ENCODE measurements at places on chromosomes 1 and 21. TPM values are rescaled to one million over a fixed set of nuclear protein-coding genes. Genes with fewer than 3 reads are reported as not detected.

- H3K4me3 ChIP-seq, result no peak overlapping the region
- no peaks in the 10 kb centered on the region for H3K27me3 ChIP-seq
- no peak for DNase-seq
- H3K36me3 ChIP-seq, result no peaks in the 10 kb centered on the region
- H3K27ac ChIP-seq, result no peak overlapping the region
Measured at GRCh38 chr1:246297279-246298265, 209.5 kb downstream of the SMYD3 start.

DNA sequence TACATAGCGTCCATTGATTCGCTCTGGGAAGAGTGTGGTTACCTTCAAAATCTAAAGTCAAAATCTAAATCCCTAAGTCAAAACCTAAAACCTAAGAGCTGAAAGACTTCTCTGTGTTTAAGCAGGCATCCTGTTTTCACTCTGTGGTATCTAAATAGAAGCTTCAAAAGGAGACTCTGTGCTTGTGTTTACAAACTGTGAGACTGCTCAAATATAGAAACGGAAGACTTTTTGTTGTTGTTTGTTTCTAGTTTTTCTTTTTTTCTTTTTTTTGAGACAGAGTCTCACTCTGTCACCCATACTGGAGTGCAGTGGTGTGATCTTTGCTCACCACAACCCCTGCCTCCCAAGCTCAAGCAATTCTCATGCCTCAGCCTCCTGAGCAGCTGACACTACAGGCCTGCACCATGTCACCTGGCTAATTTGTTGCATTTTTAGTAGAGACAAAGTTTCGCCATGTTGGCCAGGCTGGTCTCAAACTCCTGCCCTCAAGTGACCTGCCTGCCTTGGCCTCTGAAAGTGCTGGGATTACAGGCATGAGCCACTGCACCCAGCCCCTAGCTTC lies 425.9 kb downstream of the SMYD3 start:
- no peaks in the 10 kb centered on the region for H3K27me3 ChIP-seq
- H3K27ac ChIP-seq, result no peak overlapping the region
- H3K4me3 ChIP-seq, result no peak overlapping the region
- no peaks in the 10 kb centered on the region for H3K36me3 ChIP-seq
- H3K4me1 ChIP-seq, result peaks cover 4% of the 10 kb centered on the region
- DNase-seq, result no peak

GRCh38 chr1:69913977-69914376 lies 291.4 kb downstream of the LRRC40 start:
- no peaks in the 10 kb centered on the region for H3K36me3 ChIP-seq
- H3K4me1 ChIP-seq, result no peaks in the 10 kb centered on the region
- no peak overlapping the region for H3K27ac ChIP-seq

GRCh38 chr21:36097427-36098181 lies 27.8 kb downstream of the CBR1 start:
- peaks cover 2% of the 10 kb centered on the region for H3K27me3 ChIP-seq
- peaks cover 2% of the 10 kb centered on the region for H3K4me1 ChIP-seq
- H3K4me3 ChIP-seq, result no peak overlapping the region
- peaks cover 6% of the 10 kb centered on the region for H3K36me3 ChIP-seq
- no peak overlapping the region for H3K27ac ChIP-seq

DNA sequence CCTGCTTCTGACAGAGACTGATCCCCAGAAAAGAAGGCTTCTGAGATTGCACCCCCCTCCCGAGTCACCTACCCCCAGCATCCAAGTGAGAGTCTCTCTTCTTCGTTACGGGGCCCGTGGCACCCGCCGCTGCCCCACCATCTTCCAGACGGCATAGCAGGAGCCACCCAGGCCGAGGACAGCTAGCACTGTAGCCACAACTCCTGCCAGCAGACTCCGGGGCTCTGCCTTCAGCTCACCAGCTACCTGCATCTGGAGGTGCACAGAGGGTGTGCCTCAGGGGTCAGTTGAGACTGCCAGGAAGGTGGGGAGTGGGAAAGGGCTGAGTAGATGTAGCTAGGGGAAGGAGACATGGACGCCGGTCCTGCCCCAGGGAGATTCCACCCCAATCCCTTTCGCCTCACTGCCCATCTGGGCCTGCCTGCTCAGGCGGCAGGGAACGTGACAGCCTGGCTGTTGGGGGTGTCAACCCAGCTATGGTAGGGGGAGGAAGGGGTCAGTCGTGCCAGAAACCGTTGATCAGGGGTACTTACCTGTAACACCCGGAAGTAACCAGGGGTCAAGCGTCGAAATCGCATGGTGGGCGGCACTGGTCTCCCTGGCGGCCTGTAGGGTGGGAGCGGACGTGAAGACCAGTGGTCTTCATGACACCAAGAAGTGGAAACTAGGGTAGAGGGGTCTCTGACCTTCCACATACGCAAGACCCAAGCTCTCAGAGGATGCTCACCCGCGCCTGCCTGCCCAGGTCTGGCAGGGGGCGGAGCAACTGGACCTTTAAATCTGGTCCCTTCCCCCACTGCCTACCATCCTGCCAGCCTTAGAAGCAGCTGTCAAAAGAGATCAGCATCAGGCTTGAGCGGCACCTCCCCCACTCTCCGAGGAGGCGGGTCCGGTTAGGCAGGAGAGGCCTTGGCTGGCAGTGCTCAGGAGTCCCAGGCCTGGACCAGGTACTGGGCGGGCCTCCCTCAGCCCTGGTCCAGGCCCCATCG lies at the start of gene ZNF593OS:
TSS of gene ZNF593OS (minus strand) at position 749 of the 989 bp plus-strand sequence. CDS start at position 578, 171 bp downstream.
- peaks cover 16% of the 10 kb centered on the region for H3K4me1 ChIP-seq
- peak within 1 kb of the TSS; percentile 96 for H3K4me3 ChIP-seq
- H3K27me3 ChIP-seq, result peaks cover 4% of the 10 kb centered on the region
- no peak within 1 kb of the TSS for H3K27ac ChIP-seq
- peaks cover 8% of the 10 kb centered on the region for H3K36me3 ChIP-seq
- no peak for DNase-seq

DNA sequence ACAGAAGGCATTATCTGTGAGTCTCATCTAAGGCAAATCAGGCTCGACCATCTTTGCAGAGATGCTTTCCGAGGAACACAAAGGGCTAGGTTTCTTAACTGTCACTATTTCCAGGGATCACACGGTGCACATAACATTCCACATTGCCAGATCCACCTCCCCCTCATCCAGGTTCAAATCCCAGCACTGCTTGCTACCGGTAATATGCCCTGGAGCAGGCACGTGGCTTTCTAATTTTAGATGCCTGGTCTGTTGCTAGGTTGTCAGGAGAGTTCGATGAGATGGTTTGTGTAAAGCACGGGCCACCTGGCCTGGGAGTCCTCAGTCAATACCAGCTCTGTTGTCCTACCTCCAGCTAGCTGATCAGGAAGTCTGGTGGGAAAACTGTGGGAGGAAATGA lies 598.6 kb downstream of the NPHP4 start:
- H3K27me3 ChIP-seq, result peaks cover 5% of the 10 kb centered on the region
- peaks cover 20% of the 10 kb centered on the region for H3K4me1 ChIP-seq
- no peak overlapping the region for H3K4me3 ChIP-seq
- H3K36me3 ChIP-seq, result no peaks in the 10 kb centered on the region
- DNase-seq, result no peak
- no peak overlapping the region for H3K27ac ChIP-seq

DNA sequence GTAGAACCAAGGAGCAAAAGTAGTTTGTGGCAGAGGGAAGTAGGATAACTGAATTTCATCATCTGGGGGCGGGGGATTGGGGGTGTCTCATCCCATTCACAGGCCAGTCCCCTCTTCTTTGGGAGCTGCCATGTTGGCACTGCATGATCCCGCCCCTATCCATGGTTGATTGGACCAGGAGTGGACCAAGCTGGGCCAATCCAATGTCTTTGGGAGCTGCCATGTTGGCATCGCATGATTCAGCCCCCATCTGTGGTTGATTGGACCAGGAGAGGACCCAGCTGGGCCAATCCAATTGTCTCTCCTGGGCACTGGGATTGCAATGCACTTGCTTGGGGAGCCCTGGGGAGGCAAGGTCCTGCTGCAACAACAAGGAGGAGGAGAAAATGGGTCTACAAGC lies 12.3 kb upstream of the ALPL start:
- no peaks in the 10 kb centered on the region for H3K4me1 ChIP-seq
- H3K4me3 ChIP-seq, result no peak overlapping the region
- H3K27me3 ChIP-seq, result peaks cover 14% of the 10 kb centered on the region
- no peak overlapping the region for H3K27ac ChIP-seq
- H3K36me3 ChIP-seq, result no peaks in the 10 kb centered on the region

GRCh38 chr1:67371681-67372080 lies 58.5 kb downstream of the SERBP1 start:
- H3K4me3 ChIP-seq, result no peak overlapping the region
- H3K27me3 ChIP-seq, result no peaks in the 10 kb centered on the region
- peak overlapping the region; percentile 14 for H3K27ac ChIP-seq
- peaks cover 9% of the 10 kb centered on the region for H3K4me1 ChIP-seq
- H3K36me3 ChIP-seq, result peaks cover 82% of the 10 kb centered on the region

DNA sequence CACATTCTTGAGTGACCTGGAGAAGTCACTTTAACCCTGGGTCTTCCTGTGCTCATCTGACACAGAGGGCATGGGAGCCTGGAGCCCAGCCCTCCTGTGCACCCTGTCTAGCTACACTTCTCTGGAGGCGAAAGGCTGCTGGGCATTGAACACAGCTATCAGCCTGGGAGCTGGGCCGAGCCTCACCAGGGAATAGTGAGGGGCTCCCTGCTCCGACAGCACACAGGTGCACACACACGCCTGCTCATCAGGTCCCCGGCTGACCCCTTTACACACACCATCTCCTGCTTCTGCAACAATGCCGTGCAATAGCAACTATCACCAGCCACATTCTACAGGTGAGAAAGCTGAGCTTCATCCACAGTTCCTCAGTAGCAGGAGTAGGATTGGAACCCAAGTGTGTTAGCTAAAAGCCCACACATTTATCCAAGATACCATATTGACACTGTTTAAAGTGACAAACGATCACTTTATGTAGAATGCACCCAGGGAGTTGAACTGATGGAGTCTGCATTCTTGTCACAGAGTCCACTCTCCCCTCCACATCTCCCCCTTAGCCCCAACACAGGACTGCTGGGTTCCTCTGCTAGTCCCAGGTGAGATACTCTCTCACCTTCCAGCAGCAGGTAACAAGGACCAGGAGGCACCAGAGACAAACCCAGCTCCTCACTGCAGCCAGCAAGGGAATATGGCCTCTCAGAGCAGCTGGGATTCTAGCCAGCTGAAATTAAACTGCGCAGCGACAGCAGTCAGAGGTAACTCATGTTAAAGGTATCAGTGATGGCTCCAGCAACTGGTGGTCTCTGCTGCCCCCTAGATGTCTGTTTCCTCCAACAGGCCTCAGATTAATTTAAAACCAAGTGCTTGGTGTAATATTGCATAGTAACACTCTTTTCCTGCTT lies 18.3 kb upstream of the CAPN8 start:
- H3K27ac ChIP-seq, result no peak overlapping the region
- H3K4me3 ChIP-seq, result no peak overlapping the region
- peak; percentile 73 for DNase-seq
- no peaks in the 10 kb centered on the region for H3K36me3 ChIP-seq
- H3K4me1 ChIP-seq, result no peaks in the 10 kb centered on the region

GRCh38 chr1:11151114-11151513 lies 38.0 kb upstream of the ANGPTL7 start:
- no peak overlapping the region for H3K27ac ChIP-seq
- no peak overlapping the region for H3K4me3 ChIP-seq
- no peak for DNase-seq
- no peaks in the 10 kb centered on the region for H3K4me1 ChIP-seq
- no peaks in the 10 kb centered on the region for H3K27me3 ChIP-seq

- H3K36me3 ChIP-seq, result no peaks in the 10 kb centered on the region
- no peak overlapping the region for H3K4me3 ChIP-seq
- H3K4me1 ChIP-seq, result no peaks in the 10 kb centered on the region
Measured at GRCh38 chr1:184405801-184406142, 18.9 kb downstream of the C1orf21 start.

DNA sequence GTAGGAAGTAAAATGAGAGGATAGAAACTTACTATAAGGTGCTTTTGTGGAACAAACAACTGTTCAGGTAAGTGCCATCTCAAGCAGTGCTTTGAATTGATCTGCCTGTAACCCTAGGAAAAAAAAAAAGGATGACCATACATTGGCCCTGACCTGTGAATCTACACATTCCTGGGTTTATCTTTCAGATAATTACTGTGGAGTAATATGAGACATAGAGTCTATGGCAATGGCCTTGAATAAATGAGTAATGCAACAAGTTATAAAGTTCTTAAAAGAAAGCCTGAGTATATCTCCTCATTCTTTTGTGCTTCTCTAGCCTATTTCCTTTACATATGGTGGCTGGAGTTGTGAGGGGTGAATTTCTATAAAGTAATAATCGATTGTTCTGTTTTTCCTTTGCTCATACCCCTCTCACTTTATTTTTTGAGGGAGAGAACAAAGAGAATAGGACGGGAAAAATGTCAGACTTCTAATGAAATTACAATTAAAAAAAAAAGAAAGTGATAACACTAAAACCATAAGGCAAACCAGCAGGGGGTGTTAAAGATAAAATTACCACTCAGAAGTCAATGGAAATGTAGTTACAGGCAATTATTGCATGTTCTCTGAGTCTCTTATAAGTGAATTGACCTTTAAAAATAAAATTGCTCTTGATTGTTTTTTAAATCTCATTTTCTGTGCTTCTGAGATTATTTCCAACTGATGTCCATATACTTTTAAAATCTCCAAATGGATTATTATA lies 12.4 kb upstream of the ATP1A1 start:
- H3K4me1 ChIP-seq, result peaks cover 2% of the 10 kb centered on the region
- no peaks in the 10 kb centered on the region for H3K36me3 ChIP-seq
- H3K27ac ChIP-seq, result no peak overlapping the region
- peaks cover 6% of the 10 kb centered on the region for H3K27me3 ChIP-seq
- no peak overlapping the region for H3K4me3 ChIP-seq

GRCh38 chr1:62516600-62516999 lies 79.8 kb downstream of the USP1 start:
- no peak overlapping the region for H3K27ac ChIP-seq
- no peaks in the 10 kb centered on the region for H3K27me3 ChIP-seq
- no peaks in the 10 kb centered on the region for H3K4me1 ChIP-seq
- H3K4me3 ChIP-seq, result no peak overlapping the region
- no peak for DNase-seq
- H3K36me3 ChIP-seq, result no peaks in the 10 kb centered on the region

- no peaks in the 10 kb centered on the region for H3K36me3 ChIP-seq
- peaks cover 8% of the 10 kb centered on the region for H3K27me3 ChIP-seq
- H3K4me3 ChIP-seq, result no peak overlapping the region
- no peak overlapping the region for H3K27ac ChIP-seq
- H3K4me1 ChIP-seq, result no peaks in the 10 kb centered on the region
Measured at GRCh38 chr1:229887043-229887822, 179.8 kb upstream of the GALNT2 start.

DNA sequence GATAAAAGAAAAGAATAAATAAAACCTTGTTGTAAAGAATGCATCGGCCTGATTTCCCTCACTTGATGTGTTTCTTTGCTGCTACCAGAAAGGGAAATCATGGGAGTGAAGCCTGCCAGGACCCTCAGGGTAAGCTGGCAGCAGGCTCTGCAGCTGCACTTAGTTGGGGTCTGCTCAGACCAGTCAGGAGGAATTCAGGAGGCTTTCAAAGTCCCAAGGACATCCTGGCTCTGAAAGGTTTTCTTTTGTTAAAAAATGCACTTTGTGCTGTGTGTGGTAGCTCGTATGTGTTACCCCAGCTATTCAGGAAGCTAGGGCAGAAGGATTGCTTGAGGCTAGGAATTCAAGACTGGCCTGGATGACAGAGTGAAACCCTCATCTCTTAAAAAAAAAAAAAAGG lies 254.8 kb downstream of the ZNF648 start:
- no peaks in the 10 kb centered on the region for H3K4me1 ChIP-seq
- DNase-seq, result peak; percentile 34
- no peak overlapping the region for H3K27ac ChIP-seq
- no peaks in the 10 kb centered on the region for H3K36me3 ChIP-seq
- H3K27me3 ChIP-seq, result peaks cover 3% of the 10 kb centered on the region

GRCh38 chr1:152735648-152736047 lies 22.2 kb upstream of the KPRP start:
- H3K27ac ChIP-seq, result no peak overlapping the region
- DNase-seq, result no peak
- no peaks in the 10 kb centered on the region for H3K36me3 ChIP-seq
- no peak overlapping the region for H3K4me3 ChIP-seq
- no peaks in the 10 kb centered on the region for H3K4me1 ChIP-seq

The NFASC gene
- total RNA-seq, result 0.21 TPM

The PODN gene
- total RNA-seq, result not detected

Measured in activated CD4-positive, alpha-beta T cell treated with anti-CD3 and anti-CD28 coated beads, Interleukin-2, amount 10 ng/mL, durations not matched to agents 24 days and 14 days (primary cell).